ENCODE measurements at places on chromosomes 1 and 21.

DNA sequence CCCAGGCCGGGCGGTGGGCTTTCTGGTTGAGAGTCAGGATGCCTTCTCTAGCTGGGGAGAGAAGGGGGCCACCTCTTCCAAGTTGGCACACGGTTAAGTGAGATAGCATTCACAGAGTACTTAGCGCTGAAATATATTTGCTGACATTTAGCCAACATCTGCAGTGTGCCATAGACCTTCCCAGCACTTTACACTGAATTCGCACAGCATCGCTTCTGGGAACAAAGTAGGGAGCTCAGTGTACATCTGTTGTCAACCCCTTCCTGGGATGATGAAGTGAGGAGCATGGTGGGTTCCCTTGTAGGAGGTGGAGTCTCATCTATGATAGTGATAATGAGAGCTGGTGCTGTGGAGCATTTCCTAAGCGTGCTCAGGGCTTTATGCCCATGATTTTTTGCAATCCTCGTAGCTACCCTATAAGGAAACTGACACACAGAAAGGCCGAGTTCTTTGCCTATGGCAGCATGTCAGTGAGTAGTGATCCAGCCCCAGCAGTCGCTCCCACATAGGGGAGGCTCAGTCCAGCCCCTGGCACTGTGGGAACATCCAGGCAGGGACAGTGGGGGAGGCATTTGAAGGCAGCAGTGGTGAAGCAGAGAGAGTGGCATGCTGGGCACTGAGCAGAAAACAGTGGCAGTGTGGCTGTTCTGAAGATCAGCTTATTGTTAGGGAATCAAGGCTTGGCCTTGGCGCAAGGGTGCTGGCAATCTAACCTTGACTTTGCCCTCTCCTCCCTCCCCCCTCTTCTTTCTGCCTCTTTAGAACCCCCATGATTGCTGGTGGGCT, 176.2 kb downstream of the PGBD5 start:
- DNase-seq, result no peak

DNA sequence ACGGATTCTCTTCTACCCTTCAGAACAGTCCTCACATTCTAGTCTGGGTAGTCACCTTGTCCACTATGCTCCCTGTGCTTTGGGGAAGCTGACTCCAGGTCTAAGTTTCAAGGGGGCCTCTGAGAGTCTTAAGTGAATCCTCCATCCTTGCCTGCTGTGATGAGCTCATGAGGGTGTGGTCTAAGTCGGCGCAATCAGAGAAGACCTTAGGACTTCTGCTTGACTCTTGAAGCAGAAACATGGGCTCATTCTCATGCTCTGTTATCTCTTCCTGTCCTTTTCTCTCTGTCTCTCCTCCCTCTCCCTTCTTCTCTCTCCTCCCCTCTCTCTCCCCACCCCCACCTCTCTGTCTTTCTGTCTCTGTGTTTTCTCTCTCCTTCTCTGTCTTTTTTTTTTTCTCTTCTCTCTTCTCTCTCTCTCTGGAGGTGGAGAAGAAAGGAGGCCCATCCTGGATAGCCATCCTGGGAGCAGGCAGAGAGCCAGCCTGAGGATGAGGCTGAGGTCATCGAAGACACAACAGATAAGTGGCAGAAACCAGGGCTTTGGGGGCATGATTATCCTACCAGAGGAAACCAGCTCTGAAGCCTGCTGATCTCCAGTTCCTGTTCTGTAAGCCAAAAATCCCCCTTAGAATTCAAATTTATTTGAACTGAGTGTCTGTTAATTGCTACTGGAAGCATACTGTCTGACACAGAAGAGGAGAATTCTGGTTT, 245.6 kb downstream of the SIPA1L2 start:
- peak; percentile 8 for DNase-seq

- no peak for DNase-seq
These were observed 1093.9 kb downstream of the ADGRL2 start for GRCh38 chr1:82894635-82895034.

GRCh38 chr1:97144527-97144926, 422.9 kb downstream of the PTBP2 start:
- DNase-seq, result peak; percentile 76

GRCh38 chr1:36397083-36397377, 678 bp downstream of the LSM10 start:
- DNase-seq, result no peak

DNA sequence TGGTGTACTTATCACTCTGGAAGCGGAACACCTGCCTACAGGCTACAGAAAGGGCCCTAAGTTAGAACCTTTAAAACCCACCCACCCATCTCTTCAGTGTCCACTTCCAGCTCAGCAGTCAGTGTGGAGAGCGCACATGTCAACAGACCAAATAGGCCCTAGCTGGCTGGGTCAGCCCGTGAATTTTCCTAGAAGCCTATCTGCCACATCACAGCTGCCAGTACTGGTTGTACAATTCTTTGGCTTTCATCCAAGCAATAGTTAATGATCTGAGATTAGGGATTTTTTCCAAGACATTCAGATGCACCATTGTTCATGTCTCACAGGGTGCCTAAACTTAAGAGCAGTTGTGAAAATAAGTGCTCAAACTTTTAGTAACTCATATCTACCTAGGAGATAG, 197.1 kb downstream of the KCNK2 start:
- no peak for DNase-seq

GRCh38 chr1:86765674-86766073, 61.3 kb downstream of the SH3GLB1 start:
- DNase-seq, result no peak

DNA sequence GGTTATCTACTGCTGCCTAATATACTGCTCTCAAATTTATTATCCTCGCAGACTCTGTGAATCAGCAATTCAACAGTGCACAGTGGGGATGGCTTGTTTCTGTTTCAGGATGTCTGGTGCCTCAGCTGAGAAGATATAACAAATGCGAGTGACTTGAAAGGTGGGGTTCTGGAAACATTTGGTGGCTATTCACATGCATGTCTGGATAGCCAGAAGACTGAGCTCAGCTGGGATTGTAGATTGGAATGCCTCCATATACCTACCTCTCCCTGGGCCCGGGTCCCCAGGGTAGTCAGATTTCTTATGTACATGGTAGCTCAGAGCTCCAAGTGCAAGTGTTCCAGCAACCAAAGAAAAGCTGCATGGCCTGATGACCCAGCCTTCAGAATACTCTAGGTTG, 176.3 kb downstream of the IER5 start:
- DNase-seq, result no peak

DNA sequence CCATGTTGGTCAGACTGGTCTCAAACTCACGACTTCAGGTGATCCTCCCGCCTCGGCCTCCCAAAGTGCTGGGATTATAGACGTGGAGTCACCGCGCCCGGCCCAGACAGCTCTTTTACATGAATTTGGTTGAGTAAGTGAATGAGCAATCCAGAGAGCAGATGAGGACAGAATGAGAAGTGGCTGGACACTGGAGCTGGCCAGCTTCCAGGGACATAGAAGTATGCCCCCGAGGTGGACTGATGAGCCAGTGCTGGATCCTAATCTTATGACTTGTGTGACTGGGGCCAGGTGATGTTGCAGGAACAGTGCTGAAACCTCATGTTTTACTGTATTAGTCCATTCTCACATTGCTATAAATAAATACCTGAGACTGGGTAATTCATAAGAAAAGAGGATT, 35.9 kb upstream of the KANK4 start:
- no peak for DNase-seq

- DNase-seq, result no peak
These were observed 1.3 kb upstream of the LDLRAP1 start for GRCh38 chr1:25541889-25542658.

GRCh38 chr1:195866091-195866780, 742.0 kb downstream of the KCNT2 start:
- DNase-seq, result no peak

DNA sequence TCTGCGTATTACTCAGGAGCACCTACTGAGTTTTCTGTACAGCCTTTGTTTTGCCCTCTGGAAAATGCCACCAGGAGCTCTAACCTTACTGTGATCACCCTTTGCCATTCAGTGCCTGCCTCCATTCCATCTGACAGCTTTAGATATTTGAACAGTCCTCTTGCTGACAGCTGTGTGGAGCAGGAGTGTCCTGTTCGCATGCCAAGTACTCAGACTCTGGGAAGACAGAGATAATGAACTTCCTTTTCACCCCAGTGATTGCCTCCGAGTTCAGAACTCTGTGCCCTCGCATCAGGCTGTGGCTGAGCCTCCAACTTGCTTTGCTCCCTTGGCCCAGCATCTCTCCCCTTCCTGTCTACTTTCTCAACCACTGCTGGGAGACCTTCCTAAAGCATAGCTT, 74.0 kb downstream of the CACNA1E start:
- DNase-seq, result no peak

DNA sequence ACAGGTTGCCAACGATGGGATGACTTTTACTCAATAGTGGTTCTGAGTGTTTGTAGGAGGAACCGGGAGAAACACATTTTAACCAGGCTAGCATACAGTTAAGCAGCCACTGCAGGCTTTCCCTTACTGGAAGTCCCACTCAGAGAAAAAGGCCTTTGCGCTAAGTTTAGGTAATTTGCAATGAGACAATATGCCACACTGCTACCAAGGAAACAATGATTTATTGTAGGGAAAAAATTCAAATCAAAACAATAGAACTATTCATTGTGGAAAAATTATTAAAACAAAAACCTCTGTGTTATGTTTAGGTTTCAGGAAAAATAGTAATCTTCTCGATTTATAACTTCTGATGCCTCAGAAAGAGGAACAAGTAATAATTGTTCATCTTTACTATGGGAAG, 51.4 kb upstream of the CR2 start:
- DNase-seq, result no peak

GRCh38 chr1:51990478-51990965, at the start of gene RAB3B:
RAB3B (minus strand) TSS chr1:51990700; CDS start chr1:51977117, 13,583 bp downstream.
- DNase-seq, result peak; percentile 69

DNA sequence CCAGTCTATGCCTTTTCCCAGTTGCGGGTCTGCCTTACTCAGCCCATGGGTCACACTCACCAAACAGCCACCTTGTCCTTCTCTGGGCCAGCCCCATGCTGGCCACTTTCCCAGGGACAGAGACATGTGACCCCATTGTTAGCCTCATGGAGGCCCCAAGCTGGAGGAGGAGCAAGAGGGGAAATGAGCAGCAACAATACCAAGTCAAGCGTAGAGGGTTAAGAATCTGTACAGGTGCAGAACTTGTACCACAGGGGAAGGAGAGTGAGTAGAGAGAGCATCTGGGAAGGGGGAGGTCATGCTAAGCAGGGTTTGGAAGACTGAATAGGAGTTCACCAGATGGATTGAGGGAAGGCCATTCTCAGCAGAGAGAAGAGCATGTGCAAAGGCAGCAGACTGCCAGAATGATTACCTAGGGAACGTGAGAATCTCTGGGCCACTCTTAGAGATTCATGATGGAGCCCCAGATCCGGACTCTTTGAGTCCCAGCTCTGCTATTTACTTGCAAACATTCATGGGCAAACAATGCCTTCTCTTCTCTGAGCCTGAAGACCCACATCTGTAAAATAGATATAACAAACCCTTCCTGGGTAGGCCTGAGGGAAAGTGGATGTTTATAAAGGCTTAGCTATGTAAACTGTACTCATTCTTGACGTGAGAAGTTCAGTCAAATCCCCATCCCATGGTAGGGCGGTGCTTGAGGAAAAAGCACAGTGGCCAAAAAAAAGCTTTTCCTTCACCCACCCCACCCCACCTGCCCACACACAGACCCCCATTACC, 2.8 kb upstream of the SLC2A1 start:
- DNase-seq, result no peak

GRCh38 chr1:58620259-58620658, 43.2 kb upstream of the TACSTD2 start:
- no peak for DNase-seq

DNA sequence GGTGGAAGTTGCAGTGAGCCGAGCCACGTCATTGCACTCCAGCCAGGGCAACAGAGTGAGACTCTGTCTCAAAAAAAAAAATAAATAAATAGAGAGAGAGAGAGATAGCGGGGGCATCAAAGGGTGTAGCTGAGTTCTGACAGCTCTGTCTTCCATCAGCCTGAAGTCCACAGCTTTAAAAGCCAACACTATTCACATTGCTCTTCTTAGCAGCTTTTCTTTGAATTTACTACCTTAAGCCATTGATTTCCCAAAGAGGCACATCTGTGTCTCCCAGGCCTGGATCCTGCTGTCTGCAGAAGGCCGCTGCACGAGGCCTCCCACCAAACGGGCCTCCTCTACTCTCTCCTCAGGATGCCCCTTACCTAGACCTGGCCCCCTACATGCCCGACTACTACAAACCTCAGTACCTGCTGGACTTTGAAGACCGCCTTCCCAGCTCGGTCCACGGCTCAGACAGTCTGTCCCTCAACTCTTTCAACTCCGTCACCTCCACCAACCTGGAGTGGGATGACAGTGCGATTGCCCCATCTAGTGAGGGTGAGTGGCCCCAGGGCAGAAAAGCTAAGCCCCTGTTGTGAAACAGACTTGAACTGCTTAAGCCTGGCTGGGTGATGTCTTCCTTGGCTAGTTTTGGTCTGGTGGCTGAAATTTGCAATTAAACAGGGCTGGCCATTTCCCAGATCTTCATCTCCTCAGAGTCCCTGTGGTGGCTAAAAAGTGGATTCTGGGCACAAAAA, 16.5 kb upstream of the SLC25A34 start:
- no peak for DNase-seq

DNA sequence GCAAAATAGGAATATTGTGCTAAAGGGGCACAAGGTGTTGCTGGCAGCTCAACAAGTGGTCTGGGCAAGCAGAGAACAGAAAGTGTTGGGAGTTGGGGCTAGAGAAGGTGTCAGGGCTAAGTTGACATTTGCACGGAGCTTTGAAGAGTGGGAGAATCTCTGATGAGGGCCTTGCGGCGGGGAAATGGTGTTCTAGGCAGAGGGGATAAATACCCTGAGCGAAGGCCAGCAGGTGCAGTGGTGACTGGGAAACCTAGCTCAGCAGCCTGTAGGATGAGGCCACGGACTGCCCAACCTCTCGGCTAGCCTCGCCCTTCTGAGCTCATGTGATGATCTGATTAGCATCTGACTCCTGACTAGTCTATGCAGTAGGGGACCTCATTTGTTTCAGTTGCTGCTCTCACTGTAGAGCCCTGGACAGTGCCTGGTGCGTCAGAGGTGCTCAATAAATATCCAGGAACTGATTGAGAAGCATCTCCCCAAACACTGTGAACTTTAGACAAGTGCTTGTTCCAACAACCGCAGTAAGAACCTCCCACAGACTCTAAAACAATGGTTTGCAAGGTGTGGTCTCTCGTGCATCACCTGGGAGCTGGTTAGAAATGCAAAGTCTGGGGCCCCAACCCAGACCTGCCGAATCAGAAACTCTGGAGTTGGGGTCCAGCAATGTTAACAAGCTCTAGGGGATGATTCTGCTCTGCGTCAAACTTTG, 1.0 kb upstream of the FOXO6 start:
- DNase-seq, result no peak

GRCh38 chr1:1173793-1174415, at the start of gene TTLL10:
TTLL10 (plus strand) TSS chr1:1173880; CDS start chr1:1179216, 5,336 bp downstream.
- no peak for DNase-seq

- DNase-seq, result no peak
These were observed 6.1 kb downstream of the CD1C start for GRCh38 chr1:158295791-158296190.

- DNase-seq, result no peak
These were observed 241.5 kb downstream of the LTN1 start for GRCh38 chr21:28751176-28751575.

- DNase-seq, result no peak
These were observed 91.9 kb upstream of the CACNA1E start for GRCh38 chr1:181391301-181391900.

GRCh38 chr1:19869929-19870328, 12.3 kb upstream of the OTUD3 start:
- DNase-seq, result no peak

- no peak for DNase-seq
These were observed 173.1 kb downstream of the LMO4 start for GRCh38 chr1:87501738-87502137.
